ENCODE measurements at places on chromosomes 6 and 20.

GRCh38 chr6:32581315-32582095 lies 8.1 kb downstream of the HLA-DRB1 start:
- H3K4me3 ChIP-seq: no peak overlapping the region
- no peaks in the 10 kb centered on the region for H3K27me3 ChIP-seq
- no peak overlapping the region for H3K27ac ChIP-seq
- H3K36me3 ChIP-seq: no peaks in the 10 kb centered on the region

DNA sequence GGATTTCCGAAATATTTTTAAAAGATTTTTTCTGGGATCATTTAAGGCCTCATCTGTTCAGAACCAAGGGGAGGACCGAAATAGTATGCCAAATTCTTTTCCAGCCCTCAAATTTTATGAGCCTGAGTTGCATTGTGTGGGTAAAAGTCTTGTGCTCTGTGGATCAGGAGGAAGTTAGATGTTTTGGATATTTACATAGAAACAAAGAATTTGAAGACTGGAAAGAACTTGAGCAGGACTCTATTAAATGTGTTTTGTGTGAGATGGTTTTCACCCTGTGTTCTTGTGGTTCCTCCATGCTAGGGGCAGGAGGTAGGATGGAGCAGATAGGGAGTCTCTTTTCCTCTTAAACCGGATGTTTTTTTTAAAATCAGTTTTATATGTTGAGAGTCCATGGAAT lies 329.1 kb downstream of the LAMA2 start:
- H3K27ac ChIP-seq: peak overlapping the region; percentile 25
- DNase-seq: no peak
- H3K27me3 ChIP-seq: no peaks in the 10 kb centered on the region
- H3K4me3 ChIP-seq: no peak overlapping the region
- H3K36me3 ChIP-seq: no peaks in the 10 kb centered on the region

- H3K27ac ChIP-seq: no peak overlapping the region
- no peak overlapping the region for H3K4me3 ChIP-seq
- no peaks in the 10 kb centered on the region for H3K27me3 ChIP-seq
- H3K36me3 ChIP-seq: no peaks in the 10 kb centered on the region
- peaks cover 9% of the 10 kb centered on the region for H3K4me1 ChIP-seq
- DNase-seq: no peak
Measured at GRCh38 chr6:45806172-45806571, 209.5 kb downstream of the CLIC5 start.

DNA sequence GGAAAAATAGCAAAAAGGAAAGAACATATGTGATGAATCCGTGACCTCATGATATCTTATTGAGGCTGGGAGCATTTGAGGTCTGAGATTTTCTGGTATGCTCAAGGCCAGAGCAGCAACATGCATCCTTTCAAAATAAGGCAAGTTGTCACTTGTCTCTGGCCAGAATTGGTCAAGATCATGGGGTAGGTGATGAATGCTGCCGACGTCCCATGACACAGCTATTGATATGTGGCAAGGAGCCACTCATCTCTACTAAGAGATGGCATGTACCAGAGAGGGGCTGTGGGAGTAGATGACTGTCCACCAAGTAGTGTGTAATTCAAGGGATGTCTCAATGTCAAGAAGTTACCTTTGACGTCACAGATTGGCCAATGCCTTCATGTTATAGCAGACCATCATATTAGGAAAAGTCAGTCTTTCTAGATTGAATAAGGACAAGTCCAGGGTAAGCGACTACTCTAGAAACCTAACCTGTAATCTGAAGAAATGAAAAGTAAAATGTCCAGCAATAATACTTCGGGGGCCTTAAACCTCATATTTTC lies 527.4 kb downstream of the BMP2 start:
- DNase-seq: no peak
- no peak overlapping the region for H3K27ac ChIP-seq
- H3K36me3 ChIP-seq: no peaks in the 10 kb centered on the region
- no peak overlapping the region for H3K4me3 ChIP-seq

DNA sequence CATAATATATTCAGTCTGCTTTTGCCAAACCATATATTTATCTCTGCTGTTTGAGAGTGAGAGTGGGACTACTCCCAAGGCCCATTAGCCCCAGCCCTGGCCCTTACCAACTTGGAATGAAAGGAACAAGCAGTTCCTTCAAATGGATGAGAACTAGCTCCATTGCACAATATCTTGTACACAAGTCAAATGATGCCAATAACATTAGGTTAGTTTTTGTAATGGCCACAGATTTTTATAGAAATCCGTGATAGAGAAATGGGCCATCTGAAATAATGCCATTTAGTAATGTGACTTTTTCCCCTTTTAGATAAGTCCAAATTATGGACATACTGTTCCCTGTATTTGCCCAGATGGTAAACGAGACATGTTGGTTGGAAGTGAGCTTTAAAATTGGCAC lies 117.0 kb downstream of the MAP3K7 start:
- H3K36me3 ChIP-seq: no peaks in the 10 kb centered on the region
- no peaks in the 10 kb centered on the region for H3K27me3 ChIP-seq
- no peaks in the 10 kb centered on the region for H3K4me1 ChIP-seq
- H3K4me3 ChIP-seq: no peak overlapping the region

DNA sequence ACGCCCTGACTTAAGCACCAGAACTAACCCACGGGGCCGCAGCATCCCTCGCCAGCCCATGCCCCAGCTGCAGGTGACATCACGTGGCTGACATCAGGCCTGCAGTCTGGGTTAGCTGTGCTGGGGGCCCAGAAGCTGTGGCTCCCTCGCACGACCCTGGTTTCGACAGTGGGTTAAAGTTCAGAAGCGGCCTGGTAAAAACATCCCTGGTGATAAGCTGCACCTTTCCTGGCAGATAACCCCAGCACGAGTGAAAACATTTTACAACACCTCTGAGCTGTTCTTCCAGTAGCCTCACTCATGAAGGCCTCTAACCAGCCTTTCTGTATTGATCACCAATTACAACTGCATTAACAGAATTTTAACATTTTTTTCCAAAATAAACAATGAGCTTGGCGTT lies 136.4 kb upstream of the RREB1 start:
- no peak overlapping the region for H3K27ac ChIP-seq
- H3K36me3 ChIP-seq: no peaks in the 10 kb centered on the region
- H3K4me1 ChIP-seq: peaks cover 4% of the 10 kb centered on the region

GRCh38 chr6:155201461-155202226 lies 62.2 kb upstream of the CLDN20 start:
- no peak overlapping the region for H3K4me3 ChIP-seq
- DNase-seq: no peak
- H3K4me1 ChIP-seq: peaks cover 18% of the 10 kb centered on the region
- no peaks in the 10 kb centered on the region for H3K36me3 ChIP-seq

DNA sequence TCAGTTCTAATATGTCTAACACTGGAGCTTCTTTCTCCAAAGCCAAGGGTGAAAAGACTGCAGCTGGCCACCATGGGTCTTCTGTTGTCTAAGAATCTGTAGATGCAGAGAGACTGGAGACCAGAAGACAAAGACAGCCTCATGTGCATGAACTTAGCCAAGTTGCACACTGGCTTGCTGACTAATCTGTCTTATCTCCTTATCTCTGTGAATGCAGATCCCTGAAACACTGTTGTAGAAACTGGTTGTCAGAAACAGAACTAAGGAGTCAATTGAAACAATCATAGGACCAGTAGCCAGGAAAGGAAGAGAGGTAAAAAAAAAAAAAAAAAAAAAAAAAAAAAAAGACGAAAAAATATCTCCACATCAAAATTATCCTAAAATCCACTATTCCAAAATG lies 109.7 kb downstream of the BFSP1 start:
- no peaks in the 10 kb centered on the region for H3K4me1 ChIP-seq
- H3K27ac ChIP-seq: no peak overlapping the region
- no peak for DNase-seq
- no peaks in the 10 kb centered on the region for H3K27me3 ChIP-seq
- H3K36me3 ChIP-seq: no peaks in the 10 kb centered on the region
- no peak overlapping the region for H3K4me3 ChIP-seq

DNA sequence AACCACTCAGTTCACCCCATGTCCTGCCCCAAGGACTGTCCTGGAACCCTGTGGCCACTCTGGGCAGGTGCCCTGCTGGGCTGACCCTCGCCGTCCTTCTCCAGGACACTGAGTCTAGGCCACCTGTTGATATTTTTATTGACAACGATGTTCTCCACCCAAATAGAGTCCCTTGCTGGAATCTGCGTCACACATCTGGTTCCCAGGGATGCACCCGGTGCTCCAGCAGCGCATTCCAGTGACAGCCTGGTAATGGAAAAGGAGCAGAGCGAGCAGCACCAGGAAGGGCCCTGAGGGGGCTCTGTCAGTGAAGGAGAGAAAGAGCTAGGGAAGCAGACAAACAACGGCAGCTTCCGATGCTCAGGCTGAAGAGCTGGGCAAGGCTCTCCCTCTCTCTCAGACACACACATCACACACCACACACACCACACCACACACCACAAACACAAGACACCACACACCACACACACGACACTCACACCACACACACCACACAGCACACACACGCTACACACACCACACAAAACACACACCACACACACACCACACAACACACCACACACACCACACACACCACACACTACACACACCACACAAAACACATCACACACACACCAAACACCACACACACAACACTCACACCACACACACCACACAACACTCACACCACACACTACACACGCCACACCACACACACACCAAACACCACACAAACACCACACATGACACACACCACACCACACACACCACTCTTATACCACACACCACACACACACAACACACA lies 117.9 kb upstream of the THBS2 start:
- H3K27me3 ChIP-seq: no peaks in the 10 kb centered on the region
- no peak for DNase-seq
- H3K27ac ChIP-seq: no peak overlapping the region
- H3K36me3 ChIP-seq: no peaks in the 10 kb centered on the region
- no peaks in the 10 kb centered on the region for H3K4me1 ChIP-seq

DNA sequence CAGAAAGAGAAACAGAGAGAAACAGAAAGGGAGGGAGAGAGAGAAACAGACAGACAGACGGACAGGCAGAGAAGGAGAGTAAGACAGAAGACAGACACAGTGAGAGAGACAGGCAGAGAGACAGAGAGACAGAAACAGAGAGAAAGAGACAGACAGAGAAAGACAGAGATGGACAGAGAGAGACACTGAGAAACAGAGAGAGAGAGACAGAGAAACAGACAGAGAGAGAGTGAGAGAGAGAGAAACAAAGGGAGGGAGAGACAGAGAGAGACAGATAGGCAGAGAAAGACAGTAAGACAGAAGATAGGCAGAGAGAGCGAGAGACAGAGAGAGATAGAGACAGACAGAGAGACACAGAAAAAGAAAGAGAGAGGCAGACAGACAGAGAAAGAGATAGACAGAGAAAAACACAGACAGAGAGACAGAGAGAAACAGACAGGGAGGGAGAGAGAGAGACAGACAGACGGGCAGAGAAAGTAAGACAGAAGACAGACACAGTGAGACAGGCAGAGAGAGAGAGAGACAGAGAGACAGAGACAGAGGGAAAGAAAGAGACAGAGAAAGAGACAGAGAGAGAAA lies 753.4 kb upstream of the DEFB115 start:
- no peaks in the 10 kb centered on the region for H3K36me3 ChIP-seq
- H3K27ac ChIP-seq: no peak overlapping the region
- no peaks in the 10 kb centered on the region for H3K27me3 ChIP-seq
- no peak for DNase-seq
- no peak overlapping the region for H3K4me3 ChIP-seq

DNA sequence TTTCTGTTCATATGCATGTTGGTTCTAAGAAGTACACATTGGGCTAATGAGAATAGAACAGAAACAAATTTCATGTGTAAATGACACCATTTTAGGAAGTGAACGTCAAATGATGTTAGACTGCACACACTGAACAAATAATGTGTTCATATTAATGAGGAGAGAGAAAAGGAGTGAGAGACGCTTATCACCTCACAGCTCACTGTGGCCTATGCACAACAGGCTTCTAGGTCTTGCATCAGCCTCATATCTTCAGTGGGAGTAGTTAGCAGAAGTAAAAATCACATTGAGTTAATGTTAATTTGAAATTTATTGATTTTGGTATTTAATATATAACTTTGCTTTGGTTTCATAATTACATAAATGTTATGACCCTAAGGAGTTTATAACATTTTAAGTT lies 112.8 kb upstream of the FLRT3 start:
- H3K4me1 ChIP-seq: no peaks in the 10 kb centered on the region
- H3K4me3 ChIP-seq: no peak overlapping the region
- no peaks in the 10 kb centered on the region for H3K36me3 ChIP-seq
- DNase-seq: no peak

GRCh38 chr20:10673842-10674683 lies at the start of gene JAG1:
TSS of gene JAG1 (minus strand) at chr20:10673999. CDS start at chr20:10673530, 469 bp downstream.
- H3K4me3 ChIP-seq: peak within 1 kb of the TSS; percentile 91
- DNase-seq: no peak
- H3K36me3 ChIP-seq: no peaks in the 10 kb centered on the region
- peaks cover 21% of the 10 kb centered on the region for H3K4me1 ChIP-seq

- H3K4me1 ChIP-seq: peaks cover 13% of the 10 kb centered on the region
- H3K27ac ChIP-seq: no peak overlapping the region
- DNase-seq: no peak
- H3K27me3 ChIP-seq: no peaks in the 10 kb centered on the region
- H3K36me3 ChIP-seq: no peaks in the 10 kb centered on the region
Measured at GRCh38 chr6:137291441-137291840, 72.3 kb upstream of the IFNGR1 start.

GRCh38 chr6:16836144-16836981 lies 75.1 kb upstream of the ATXN1 start:
- H3K36me3 ChIP-seq: no peaks in the 10 kb centered on the region
- H3K4me1 ChIP-seq: no peaks in the 10 kb centered on the region
- H3K27me3 ChIP-seq: no peaks in the 10 kb centered on the region
- peak overlapping the region; percentile 30 for H3K27ac ChIP-seq
- peak overlapping the region; percentile 34 for H3K4me3 ChIP-seq

DNA sequence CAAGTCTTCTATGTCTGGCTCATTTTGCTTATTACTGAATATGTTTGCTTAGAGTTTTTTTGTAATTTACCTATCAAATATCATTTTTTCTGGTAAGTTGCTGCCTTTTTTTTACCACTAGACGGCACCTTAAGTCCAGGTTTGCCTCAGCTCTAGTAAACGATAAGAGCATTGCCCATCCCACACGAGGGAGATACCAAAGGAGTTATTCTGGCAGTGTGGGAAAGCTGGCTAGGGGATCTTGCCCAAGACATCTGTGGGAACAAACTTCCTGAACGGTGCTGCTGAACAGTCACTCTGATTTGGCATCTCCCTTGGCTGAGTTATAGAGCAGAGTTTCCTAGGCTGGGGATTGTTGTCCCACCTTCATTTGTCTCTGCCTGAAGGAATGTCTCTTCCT lies 306.4 kb downstream of the COL12A1 start:
- no peak for DNase-seq
- H3K36me3 ChIP-seq: no peaks in the 10 kb centered on the region
- no peaks in the 10 kb centered on the region for H3K4me1 ChIP-seq
- no peaks in the 10 kb centered on the region for H3K27me3 ChIP-seq

DNA sequence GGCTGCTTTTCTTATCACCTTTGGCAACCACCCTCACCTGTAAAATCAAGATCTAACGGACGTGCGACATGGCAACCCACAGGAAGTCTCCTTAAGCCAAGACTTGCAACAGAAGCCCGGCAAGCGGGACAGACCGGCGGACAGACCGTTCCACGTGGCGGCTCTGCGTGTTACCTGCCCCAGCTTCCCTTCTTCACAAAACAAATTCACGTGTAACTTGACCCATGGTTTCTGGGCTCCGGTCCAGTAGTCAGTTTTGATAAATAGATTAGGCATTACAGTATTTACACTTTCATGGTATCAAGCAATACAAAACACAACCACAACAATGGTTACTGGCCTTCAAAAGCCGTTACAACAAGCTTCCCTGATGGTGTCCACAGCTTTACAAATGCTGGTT lies 133.8 kb downstream of the PRND start:
- H3K27ac ChIP-seq: no peak overlapping the region
- H3K36me3 ChIP-seq: no peaks in the 10 kb centered on the region
- no peak for DNase-seq
- H3K4me1 ChIP-seq: no peaks in the 10 kb centered on the region
- no peak overlapping the region for H3K4me3 ChIP-seq
